GM19239 (cell line): ENCODE measurements at places on chromosomes 3 and 15.

GRCh38 chr3:150653110-150653561, 50.0 kb downstream of the SELENOT start:
- DNase-seq, result no peak

- no peak for DNase-seq
Measured at GRCh38 chr3:13046569-13047274, 26.5 kb downstream of the IQSEC1 start.

DNA sequence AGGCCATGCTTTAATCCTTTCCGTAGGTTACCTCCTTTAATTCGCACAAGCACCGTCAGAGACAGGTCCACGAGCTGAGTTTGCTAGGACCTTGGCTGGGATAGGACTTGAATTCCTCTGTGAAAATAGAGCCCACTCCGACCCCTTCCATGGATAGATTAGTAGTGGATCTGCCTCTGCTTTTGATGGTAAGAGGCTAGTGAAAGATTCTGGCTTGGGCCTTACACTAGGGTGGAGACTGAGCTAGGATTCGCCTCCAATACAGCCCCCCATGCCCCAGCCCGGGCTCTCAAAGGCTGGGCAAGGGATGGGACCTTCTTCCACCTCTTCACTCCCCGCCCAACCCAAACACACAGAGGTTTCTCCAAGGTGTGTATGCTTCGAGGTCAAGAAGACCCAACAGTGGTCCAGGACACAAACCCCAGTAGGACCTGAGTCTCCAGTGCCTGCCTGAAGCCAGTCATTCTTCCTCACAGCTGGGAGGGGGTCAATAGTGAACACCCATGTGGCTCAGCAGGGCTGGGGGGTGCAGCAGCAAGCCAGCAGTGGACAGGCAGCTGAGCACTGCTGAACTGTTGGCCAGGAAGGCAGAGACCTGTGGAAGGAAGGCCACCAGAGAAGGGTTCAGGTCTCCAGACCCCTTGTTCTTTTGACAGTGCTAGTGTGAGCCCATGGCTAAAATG, 75.7 kb downstream of the SPSB4 start:
- DNase-seq, result no peak

DNA sequence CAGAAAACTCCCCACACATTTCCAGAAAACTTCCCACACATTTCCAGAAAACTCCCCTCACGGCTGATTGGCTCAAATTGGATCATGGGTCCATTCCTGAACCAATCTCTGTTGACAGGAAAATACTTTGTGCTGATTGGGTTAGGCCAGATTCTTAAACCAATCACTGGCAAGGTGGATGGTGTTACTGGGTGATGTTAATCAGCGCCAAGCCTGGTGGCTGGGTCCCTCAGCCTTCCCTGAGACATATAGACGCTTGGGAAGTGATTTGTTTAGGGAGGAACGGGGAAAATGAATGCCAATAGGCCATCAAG, 199.4 kb upstream of the UBE2E2 start:
- DNase-seq, result no peak

DNA sequence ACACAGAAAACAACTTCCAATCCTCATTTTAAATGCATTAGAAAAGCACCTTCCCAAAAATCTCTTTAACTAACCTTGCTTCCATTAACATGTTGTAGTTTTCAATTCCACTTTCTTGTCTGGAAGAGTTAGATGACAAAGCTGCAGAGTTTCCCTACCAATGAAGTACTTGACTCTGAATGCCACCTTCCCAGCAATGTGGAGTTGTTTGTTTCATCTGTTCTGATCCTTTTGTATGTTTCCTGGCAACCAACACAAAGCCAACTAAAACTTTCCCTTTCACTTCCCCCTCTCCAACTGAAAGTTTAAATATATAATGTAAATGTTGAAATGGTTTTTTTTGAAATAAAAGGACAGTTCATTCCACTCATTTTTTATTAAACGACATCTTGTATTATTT, at the start of gene WDR49:
WDR49 (minus strand) TSS at position 183 of the 400 bp plus-strand sequence. CDS start 517 bp downstream, outside the sequence.
- DNase-seq, result no peak

- DNase-seq, result no peak
Measured at GRCh38 chr3:66236281-66236680, 15.5 kb downstream of the SLC25A26 start.

GRCh38 chr15:100266166-100266565, 75.6 kb downstream of the ADAMTS17 start:
- no peak for DNase-seq

DNA sequence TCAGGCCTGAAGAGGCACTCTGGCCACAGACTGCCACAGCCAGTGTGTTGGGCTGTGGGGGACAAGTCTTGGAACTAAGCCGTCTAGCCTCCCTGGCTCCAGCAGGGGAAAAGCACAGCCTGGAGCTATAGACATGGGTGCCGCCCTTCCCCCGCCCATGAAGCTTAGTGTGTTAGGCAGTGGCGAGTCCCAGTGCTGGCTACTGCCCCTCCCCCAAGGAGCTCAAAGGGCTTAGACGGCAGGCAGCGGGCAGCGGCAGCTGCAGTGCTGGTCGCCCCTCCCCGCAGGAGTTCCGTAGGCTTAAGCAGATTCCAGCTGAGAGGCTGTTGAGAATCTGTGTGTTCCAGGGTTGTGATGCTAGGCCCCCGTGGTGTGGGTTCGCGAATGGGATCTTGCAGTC, 135.8 kb upstream of the RORA start:
- no peak for DNase-seq

DNA sequence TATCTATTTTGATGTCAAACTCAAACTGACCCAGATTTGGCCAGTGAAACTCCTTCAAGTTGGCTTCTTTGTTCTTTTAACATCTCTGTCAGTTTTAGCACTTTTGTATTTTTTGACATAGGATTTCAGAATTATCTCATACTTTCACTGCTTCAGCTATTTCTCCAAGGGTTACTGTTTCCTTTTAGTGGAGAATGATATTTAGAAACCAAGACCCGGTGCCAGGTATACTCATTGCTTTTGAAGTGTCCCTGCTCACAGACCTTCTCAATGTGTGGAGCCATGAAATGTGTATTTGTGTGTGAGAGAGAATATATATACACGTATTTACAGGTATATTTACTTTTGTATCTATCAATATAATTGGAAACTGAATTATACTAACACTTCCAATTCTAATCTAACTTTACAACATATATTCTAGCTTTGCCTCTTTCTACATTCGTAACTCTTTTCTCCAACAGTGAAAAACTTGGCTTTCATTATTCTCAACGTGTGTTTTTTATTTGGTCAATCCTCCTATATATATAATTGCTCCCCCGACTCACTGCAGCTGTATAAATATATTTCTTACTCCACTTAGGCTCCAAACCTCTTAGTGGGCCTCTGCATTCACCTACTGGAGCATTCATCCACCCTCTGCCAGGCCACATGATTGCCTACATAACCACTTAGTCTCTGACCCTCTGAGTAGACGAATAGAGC, 54.0 kb downstream of the OTOL1 start:
- DNase-seq, result no peak

- no peak for DNase-seq
Measured at GRCh38 chr3:14609941-14610340, 41.6 kb upstream of the CCDC174 start.

GRCh38 chr3:171791692-171792076, 18.6 kb downstream of the PLD1 start:
- no peak for DNase-seq
